ENCODE measurements at places on chromosomes 12 and 14. TPM values are rescaled to one million over a fixed set of nuclear protein-coding genes. Genes with fewer than 3 reads are reported as not detected.

DNA sequence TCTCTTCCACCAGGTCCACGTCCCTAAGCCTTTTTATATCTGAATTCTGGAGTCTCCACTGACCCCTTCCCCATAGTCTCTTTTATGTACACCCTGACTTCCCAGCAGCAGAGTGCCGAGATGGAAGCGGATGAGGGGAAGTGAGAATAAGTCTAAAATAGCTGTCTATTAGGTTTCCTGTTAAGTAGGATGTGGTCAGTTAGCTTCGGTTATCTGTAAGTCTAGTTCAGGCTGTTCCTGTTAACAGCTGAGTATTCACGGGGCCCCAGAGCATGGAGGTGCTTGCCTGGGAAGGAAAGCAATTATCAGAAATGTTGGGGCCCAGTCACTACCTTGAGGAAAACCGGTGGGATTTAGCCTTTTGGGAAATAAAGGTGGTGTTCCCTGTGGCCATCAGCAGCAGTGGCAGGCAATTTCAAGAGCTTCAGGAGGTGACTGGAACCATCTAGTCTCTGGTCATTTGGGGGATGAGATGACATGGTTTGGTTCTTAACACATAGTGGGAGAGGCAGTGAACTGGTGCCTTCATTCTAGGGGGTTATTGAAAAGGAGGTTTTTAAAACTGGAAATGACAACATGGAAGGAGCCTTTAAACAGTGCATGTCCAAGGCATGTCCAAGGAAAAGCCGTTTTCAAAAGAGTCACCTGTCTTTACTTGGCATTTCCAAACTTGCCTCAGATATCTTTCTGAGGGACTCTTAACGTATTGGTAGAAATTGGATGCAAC, 21.8 kb downstream of the CHST11 start:
- DNase-seq, result no peak

DNA sequence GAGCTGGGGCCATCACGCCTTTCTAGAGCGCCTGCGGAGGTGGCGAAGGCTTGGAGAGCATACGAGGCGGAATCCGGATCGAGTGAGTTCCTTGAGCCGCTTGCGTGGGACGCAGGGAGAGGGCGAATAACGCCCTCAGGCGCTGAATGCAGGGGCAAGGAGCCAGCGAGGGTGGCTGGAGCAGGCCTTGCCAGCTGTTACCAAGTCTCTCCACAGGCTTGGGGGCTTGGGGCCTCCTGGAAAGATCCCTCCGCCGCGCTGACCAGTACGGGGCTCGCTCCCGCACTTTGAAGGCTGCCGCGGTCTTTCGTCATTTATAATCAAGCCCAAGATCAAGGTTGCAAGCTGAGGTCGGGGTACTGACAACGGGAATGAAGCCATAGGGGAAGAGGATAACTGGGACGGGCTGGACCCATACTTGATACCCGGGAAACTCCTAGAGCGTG, 1.2 kb downstream of the FLRT2 start:
- peak; percentile 63 for DNase-seq

LHX5 gene
- not detected for total RNA-seq

- DNase-seq, result no peak
Measured at GRCh38 chr12:118526255-118527095, 150.1 kb downstream of the SUDS3 start.

EP400 gene
- 13.9 TPM for total RNA-seq

GPD1 gene
- 51.1 TPM for total RNA-seq

DNA sequence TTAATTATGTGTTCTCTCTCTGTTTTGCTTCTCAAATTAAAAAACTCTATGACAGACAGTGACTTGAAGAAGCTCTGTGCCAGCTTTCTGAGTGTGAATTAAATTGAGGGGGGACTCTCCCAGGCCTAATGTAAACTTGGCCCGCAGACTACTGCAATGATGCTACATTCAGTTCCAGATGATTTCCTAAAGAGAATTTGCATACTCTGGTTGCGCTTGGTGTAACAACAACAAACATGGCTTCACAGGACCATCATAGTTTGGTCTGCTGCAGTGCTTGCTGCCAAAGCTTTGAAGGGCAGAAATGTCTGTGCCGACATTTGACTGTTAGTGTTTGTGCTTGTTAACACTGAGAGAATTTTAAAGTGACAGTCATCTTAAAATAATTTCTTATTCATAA, 25.0 kb downstream of the CFAP54 start:
- no peak for DNase-seq

GRCh38 chr12:1262011-1262410, 271.0 kb downstream of the ERC1 start:
- DNase-seq, result no peak

ALDH1L2 gene
- 2.7 TPM for total RNA-seq

DNA sequence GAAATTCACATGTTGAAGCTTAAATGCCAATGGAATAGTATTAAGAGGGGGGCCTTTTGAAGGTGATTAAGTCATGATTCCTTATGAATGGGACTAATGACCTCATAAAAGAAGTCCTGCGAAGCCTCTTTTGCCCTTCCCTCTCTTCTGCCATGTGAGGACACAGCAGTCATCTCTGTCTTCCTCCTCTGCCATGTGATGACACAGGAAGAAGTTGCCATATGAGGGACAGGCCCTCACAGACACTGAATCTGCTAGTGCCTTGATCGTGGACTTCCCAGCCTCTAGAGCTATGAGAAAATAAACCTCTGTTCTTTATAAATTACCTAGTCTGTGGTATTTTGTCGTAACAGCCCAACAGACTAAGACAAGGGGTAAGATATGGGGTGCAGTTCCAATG, 100.7 kb downstream of the VCPKMT start:
- DNase-seq, result no peak

AICDA gene
- 0.08 TPM for total RNA-seq

P2RX2 gene
- not detected for total RNA-seq

RHEBL1 gene
- 0.41 TPM for total RNA-seq

KRT6C gene
- total RNA-seq, result not detected

DNA sequence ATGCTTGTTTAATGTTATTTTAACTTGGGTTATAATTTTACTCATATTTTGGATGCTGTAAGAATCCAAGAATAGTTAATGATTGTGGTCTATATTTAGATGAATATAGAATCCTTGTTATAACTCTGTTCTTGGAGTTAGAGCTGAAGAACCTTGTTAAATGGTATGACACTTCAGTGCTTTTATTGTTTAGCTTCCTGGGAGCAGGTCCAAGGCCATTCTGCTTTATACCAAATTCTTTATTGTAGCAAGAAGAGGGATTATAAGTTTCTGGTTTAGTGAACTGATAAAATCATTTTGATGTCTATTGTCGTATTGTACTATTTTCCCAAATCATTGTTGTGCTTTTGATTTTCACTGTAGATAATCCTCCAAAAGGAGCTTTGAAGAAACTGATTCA, 69.4 kb downstream of the MIA2 start:
- no peak for DNase-seq

GRCh38 chr14:52369305-52369801, 55.2 kb downstream of the PTGER2 start:
- peak; percentile 56 for DNase-seq

DNA sequence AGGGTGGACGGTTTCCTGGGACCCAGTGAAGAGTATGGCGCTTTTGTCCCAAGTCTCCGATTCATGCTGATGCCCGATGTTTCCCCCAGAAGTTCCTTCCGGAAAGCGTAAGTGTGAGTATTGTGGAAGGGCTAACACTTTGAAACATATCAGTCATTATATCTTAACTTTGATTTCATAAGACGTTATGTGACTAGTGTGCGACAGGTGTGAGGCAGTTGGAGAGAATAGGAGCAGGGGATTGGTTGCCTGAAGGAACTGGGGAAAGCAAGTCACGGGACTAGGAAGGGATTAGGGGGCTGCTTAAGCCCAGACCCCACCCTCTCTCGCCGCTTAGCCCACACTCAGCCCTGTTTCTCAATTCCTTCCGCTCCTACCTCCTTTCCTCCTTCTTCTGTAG, 154.9 kb downstream of the CHST11 start:
- no peak for DNase-seq

- DNase-seq, result no peak
Measured at GRCh38 chr14:59831121-59831730, 39.4 kb downstream of the RTN1 start.

SOX5 gene
- 3.2 TPM for total RNA-seq

DNA sequence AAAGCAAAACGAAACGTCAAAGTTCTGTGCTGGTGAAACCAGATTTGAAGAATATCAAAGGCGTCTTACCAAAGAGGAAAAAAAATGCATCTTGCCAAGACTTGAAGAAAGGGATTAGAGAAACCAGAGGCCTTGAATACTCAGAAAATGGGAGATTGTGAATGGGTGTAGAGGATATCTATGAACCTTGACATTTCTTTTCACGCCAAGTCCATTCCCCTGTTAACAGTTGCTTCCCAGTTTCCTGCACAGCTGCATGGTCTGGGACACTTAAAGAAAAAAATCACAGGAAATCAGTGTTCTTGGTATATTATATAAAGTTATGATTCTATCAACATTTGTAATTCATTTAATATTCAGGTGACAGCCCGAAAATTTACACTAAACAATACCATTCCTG, 1.4 kb upstream of the GTF2A1 start:
- no peak for DNase-seq

DNA sequence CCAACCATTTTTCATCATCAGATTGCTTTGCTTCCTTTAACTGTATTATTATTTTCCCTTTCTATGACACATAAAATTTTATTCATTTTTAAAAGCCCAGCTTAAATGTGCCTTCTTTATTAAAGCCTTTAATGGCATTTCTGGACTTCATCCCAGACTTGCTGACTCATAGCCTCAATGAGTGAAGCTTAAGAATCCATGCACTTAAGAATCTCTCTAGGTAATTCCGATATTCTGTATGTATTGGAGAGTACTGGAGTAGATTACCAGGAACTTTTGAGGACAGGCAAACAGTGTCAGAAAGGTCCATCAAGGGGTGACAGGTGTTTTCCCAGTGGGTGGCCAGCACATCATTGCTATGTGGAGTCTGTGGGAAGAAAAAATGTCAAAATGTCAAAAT, 107.9 kb downstream of the PTPRQ start:
- DNase-seq, result no peak

- no peak for DNase-seq
Measured at GRCh38 chr14:58625438-58625837, 12.3 kb upstream of the DACT1 start.
